ENCODE measurements at places on chromosomes 3 and 15.

- DNase-seq: no peak
Measured at GRCh38 chr3:186787642-186788481, 4.5 kb downstream of the EIF4A2 start.

GRCh38 chr15:78313383-78313782 is 14.0 kb upstream of the SKIC8 start:
- no peak for DNase-seq

DNA sequence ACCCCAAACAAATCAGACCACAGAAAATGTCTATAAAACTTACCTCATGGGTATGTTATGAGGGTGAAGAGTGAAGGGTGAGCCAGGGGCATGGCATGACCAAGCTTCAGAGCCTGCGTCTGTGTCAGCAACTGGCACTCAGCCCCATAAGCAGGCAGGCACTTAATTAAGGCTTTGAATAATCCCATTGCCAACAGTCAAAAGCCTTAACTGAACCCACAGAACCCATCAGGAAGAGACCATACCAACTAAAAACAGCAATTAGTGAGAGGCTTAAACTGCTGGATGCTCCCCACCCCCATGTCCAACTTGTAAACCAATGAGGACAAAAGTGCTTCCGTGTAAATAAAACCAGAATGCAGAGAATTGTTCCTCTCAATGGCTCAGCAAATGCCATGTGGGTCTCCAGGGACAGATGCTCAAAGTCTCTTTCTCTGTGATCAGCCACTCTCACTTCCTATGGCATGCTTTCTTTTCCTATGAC is 126.0 kb downstream of the MYLK start:
- DNase-seq: no peak

DNA sequence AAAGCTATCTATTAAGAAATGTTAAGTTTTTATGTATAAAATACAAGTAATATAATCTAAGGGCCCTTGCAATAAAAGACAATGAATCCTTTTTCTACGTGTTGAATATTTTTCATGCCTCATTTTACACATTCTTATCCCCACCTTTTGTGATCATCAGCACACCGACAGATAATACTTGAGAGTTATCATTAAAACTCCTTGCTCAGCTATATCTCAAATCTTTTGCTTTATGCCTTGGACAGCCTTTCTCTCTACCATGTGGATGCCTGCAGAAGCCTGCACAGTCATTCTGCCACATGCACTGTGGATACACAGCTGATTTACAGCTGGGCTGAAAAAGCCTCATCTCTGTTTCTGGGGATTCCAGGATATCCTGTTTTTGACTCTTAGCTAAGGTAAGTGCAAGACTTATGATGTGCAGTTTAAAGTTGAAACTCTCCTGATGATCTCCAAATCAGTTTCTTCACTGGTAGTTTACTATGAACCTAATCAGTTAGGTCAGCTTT is 1565.1 kb downstream of the SI start:
- DNase-seq: no peak

Measured in activated naive CD4-positive, alpha-beta T cell treated with anti-CD3 and anti-CD28 coated beads, Interleukin-2, amount 50 U/mL, for 16 hours (primary cell).